ENCODE measurements at places on chromosomes 5 and 9.

GRCh38 chr9:35627575-35627974 lies 9.4 kb upstream of the CD72 start:
- no peak for DNase-seq

DNA sequence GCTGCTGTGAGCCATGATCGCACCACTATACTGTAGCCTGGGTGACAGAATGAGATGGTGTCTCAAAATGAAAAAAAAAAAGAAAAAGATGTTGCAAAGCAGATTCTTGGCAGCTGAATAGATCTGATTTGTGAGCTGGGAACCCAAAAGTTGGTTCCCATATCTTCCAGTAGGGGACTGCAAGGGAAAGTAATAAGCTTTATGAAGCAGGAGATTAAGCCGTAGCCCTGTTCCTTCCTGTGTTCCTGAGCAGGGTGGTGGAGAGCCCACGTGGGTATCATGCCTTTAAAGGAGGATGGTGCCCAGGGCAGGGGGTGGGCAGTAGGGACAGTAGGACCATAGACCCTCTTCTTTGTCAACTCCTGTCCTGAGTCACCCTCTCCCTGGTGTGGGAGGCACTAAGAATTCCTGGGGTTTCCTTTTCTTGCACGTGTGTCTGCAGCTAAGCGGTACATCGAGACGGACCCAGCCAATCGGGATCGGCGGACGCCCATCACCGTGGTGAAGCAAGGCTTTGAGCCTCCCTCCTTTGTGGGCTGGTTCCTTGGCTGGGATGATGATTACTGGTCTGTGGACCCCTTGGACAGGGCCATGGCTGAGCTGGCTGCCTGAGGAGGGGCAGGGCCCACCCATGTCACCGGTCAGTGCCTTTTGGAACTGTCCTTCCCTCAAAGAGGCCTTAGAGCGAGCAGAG lies 37.9 kb downstream of the STOM start:
- no peak for DNase-seq

- no peak for DNase-seq
Measured at GRCh38 chr5:172765766-172766286, 5.2 kb downstream of the DUSP1 start.

GRCh38 chr5:177484902-177485549 lies 11.6 kb upstream of the DBN1 start:
- DNase-seq: no peak

DNA sequence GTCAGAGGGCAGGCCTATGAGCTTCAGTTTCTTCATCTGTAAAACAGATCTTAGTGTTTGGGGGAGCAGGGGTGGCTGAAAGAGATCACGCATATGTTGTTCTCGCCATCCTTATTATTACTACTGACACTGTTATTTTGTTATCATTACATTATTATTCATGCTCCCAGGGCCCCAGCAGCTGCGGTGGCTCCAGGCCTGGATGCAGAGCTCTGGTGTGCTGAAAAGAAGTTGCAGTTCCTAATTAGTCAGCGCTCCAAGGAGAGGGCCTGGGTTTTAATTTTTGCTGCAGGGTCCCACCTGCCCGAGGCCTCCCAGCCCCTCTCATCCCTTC lies 19.5 kb downstream of the CXXC5 start:
- no peak for DNase-seq

DNA sequence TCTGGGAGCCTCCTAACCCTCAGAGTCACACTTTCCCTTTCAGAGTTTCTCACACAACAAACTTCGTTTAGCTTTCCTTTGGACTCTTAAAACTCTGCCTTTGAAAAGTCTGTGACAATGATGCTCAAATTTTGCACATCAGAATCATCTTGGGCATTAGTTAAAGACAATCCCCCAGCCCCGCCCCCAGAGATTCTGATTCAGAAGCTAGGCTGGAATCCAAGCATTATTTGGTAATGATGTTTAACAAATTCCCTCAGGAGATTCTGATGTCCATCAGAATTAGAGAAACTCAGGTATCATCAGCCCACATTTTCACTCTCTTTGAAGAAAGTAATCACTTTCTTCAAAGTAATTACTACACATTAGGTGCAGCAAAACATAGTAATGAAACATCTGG lies 9.6 kb upstream of the PLPP1 start:
- no peak for DNase-seq

DNA sequence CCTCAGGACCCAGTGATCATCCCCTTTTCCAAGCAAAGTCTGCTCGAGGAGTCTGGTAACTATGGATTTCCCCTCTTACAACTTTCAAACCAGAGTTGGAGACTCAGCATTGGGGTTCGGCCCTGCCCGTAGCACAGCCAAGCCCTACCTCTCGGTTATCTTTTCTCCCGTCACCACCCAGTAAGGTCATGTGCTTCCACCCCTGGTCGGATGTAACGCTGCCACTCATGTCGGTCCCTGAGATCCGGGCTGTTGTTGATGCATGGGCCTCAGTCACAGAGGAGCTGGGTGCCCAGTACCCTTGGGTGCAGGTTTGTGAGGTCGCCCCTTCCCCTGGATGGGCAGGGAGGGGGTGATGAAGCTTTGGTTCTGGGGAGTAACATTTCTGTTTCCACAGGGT lies 1.2 kb downstream of the GALT start:
- DNase-seq: no peak

DNA sequence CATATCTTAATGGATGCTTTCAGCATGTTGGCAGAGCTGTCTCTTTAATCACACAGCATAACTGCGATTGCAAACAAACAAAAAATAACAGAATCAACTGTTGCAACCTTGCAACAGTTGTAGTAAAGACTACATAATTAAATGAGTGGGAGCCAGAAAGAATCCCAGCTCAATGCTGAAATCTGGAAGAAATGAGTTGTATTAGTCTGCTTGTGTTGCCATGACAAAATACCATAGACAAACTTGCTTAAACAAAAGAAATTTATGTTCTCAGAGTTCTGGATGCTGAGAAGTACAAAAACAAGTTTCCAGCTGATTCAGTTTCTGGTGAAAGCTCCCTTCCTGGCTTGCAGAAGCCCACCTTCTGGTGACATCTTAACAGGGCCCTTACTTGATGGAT lies 260.9 kb upstream of the TUSC1 start:
- DNase-seq: no peak
